ENCODE measurements at places on chromosomes 5 and 9. TPM values are rescaled to one million over a fixed set of nuclear protein-coding genes. Genes with fewer than 3 reads are reported as not detected.
A peak's percentile ranks its signal among the peaks of the same experiment; 100 is the strongest.

Gene CCNJL
- total RNA-seq = 0.08 TPM

DNA sequence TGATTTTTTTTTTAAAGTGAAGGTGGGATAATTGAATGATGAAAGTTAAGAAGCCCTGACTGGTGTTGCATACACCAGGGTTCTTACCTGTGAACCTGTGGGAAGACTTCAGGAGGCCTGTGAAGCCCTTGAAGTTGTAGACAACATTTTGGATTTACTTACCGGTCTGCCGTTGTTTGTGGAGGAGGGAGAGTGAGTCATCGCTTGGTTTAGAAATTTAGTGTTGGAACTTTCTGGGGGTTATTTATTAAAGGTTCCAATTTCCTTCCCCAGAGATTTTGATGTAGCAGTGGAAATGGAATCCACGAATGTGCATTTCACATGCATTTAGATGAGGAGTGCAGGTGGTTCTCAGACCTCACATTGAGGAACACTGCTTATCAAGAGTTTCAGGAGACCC, 49.6 kb downstream of the ARHGAP26 start:
- no peaks in the 10 kb centered on the region for H3K27me3 ChIP-seq
- H3K4me1 ChIP-seq = no peaks in the 10 kb centered on the region
- H3K4me3 ChIP-seq = no peak overlapping the region
- H3K36me3 ChIP-seq = no peaks in the 10 kb centered on the region
- no peak overlapping the region for H3K27ac ChIP-seq

DNA sequence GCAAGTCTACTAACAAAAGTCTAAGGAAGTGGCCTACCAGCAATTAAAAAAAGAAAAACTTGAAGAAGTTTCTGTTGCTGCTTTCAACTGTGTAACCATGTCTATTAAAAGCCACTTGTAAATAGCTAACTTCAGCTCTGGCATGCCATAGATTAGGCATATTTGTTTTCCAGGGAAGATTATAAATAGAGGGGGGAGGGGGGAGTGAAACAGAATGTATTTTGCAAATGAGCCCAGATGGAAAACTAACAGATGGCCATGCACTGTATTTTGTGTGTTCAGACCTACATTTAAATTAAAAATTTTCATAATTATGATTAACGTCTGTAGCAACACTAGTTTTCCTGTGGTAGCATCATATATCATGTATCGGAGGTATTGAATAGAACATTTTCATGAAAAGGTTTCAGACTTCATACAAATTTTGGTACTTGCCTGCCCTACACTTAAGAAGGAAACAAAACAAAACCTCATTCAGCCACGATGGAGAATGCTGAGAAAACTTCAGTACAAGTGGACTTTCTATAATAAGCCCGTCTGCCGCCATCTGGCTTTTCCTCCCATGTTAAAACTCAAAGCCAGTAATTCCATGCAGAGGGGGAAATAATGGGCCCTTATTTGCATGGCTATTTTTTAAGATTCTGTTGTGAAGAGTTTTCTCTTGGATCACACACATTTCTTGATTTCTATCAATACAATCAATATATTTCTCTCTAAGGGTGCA, 220.4 kb upstream of the SMARCA2 start:
- H3K27me3 ChIP-seq = no peaks in the 10 kb centered on the region
- DNase-seq = no peak
- no peaks in the 10 kb centered on the region for H3K4me1 ChIP-seq
- no peak overlapping the region for H3K27ac ChIP-seq
- no peak overlapping the region for H3K4me3 ChIP-seq

Gene RPL12
- total RNA-seq = 2,052 TPM

DNA sequence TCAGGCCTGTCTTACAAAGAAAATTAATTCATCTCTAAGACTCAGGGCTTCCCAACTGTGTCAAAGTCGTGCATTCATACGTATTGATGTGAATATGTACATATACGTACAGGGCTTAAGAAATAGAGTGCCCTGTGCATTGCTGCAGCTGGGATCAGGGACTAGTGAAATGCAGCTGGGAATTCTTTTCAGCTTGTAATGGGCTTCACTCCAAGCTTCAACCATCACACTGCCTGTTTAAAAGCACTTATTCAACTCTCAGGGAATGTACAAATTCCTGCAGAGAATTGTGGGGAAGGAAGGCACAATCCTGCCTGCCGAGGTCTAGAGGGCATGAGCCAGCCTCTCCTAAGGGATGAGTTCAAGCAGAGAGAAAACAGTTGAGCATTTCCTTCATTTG, 59.6 kb upstream of the MAN2A1 start:
- no peak for DNase-seq
- H3K27me3 ChIP-seq = no peaks in the 10 kb centered on the region
- H3K4me1 ChIP-seq = no peaks in the 10 kb centered on the region
- H3K27ac ChIP-seq = no peak overlapping the region
- H3K36me3 ChIP-seq = no peaks in the 10 kb centered on the region

- no peaks in the 10 kb centered on the region for H3K36me3 ChIP-seq
- DNase-seq = no peak
- H3K4me3 ChIP-seq = no peak overlapping the region
- H3K4me1 ChIP-seq = 0 out of 2 replicates have a peak, but pooled peaks cover 10% of the 10 kb centered on the region
- H3K27ac ChIP-seq = no peak overlapping the region
Measured at GRCh38 chr5:83474991-83475390, 3.4 kb downstream of the VCAN start.

DNA sequence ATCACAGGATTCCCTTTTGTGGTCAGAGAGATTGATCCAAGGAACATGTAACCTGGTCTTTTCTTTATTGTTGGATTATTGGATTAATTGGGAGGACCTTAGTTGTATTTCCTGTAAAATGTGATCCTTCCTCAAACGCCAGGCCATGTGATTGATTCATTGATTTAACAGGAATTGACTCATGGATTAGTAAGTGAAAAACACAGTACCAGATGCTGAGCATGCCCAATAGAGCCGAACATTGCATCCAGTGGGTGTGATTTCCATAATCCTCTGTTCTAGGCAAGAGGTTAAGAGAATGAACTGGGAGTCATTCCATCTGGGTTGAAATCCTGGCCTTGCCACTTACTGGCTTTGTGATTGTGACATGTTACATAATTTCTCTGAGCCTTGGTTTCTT, 522.3 kb downstream of the MAT2B start:
- no peak overlapping the region for H3K27ac ChIP-seq
- no peak overlapping the region for H3K4me3 ChIP-seq
- no peaks in the 10 kb centered on the region for H3K4me1 ChIP-seq
- DNase-seq = no peak
- H3K36me3 ChIP-seq = no peaks in the 10 kb centered on the region

- no peaks in the 10 kb centered on the region for H3K27me3 ChIP-seq
- H3K4me1 ChIP-seq = peaks cover 17% of the 10 kb centered on the region
- no peak for DNase-seq
- no peaks in the 10 kb centered on the region for H3K36me3 ChIP-seq
- no peak overlapping the region for H3K4me3 ChIP-seq
- H3K27ac ChIP-seq = no peak overlapping the region
Measured at GRCh38 chr9:123359546-123359945, 3.5 kb downstream of the CRB2 start.

Gene ADGRD2
- total RNA-seq = not detected

DNA sequence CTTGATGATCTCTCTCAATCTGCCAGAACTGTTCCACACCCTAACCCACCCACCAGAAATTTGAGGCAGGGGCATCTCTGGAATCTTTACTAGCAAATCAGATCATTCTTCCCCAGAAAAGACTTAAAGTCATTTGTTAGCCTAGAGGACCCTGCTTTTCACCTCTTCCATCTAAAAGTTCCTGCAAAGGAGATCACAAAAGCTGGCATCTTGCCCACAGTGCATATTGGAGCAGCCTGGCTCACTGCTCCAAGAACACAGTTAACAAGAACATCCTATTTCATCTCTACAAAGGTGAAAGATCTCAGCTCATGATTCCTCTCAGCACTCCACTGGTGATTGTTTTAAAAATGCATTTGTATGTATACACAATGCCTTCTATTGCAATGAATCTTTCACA, 36.3 kb downstream of the GABRP start:
- no peak overlapping the region for H3K4me3 ChIP-seq
- no peaks in the 10 kb centered on the region for H3K27me3 ChIP-seq
- no peak for DNase-seq
- no peak overlapping the region for H3K27ac ChIP-seq
- no peaks in the 10 kb centered on the region for H3K36me3 ChIP-seq
- no peaks in the 10 kb centered on the region for H3K4me1 ChIP-seq

Gene NPR3
- total RNA-seq = not detected

DNA sequence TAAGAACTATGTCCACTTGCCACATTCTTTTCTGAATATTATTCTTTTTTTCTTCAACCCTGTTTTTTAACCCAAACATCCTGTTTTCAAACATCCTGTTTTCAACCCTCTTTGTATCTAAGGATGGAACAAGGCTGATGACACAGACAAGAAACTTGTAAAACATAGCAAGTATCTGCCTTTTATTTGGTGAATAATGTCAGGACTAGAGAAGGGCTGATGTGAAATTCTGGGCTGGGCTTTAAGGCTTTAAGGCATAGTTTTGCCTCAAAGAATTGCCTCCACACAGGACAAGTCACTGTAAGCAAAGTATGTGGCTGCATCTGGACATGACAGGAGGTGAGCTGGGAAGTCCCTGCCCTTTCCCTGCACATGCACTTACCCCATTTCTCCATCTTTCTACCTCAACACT, 42.5 kb upstream of the RIC1 start:
- peak; percentile 88 for DNase-seq
- H3K4me1 ChIP-seq = peaks cover 55% of the 10 kb centered on the region
- no peak overlapping the region for H3K4me3 ChIP-seq
- no peaks in the 10 kb centered on the region for H3K36me3 ChIP-seq
- H3K27ac ChIP-seq = peak overlapping the region; percentile 89

DNA sequence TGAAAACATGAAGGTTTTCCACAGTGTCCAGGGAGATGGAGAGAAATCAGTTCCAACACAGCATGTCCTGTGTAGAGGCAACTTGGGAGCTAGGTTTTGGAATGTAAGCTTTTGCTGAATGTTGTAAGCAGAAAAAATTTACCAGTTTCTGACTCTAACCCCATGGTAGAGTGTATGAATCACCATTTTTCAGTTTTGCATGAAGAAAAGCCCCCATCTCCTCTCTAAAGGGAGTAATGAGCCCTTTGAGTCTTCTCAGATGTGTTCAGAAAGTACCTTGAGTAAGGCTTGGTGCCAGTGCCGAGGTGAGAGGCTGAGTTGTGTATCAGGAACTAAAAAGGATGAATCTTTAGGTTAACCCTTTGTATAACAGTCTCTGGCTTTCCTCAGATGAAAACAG, 96.2 kb downstream of the ADRB2 start:
- peak; percentile 4 for DNase-seq
- no peaks in the 10 kb centered on the region for H3K4me1 ChIP-seq
- H3K27ac ChIP-seq = no peak overlapping the region
- no peak overlapping the region for H3K4me3 ChIP-seq
- no peaks in the 10 kb centered on the region for H3K36me3 ChIP-seq

Gene MAPK9
- 29.9 TPM for total RNA-seq

DNA sequence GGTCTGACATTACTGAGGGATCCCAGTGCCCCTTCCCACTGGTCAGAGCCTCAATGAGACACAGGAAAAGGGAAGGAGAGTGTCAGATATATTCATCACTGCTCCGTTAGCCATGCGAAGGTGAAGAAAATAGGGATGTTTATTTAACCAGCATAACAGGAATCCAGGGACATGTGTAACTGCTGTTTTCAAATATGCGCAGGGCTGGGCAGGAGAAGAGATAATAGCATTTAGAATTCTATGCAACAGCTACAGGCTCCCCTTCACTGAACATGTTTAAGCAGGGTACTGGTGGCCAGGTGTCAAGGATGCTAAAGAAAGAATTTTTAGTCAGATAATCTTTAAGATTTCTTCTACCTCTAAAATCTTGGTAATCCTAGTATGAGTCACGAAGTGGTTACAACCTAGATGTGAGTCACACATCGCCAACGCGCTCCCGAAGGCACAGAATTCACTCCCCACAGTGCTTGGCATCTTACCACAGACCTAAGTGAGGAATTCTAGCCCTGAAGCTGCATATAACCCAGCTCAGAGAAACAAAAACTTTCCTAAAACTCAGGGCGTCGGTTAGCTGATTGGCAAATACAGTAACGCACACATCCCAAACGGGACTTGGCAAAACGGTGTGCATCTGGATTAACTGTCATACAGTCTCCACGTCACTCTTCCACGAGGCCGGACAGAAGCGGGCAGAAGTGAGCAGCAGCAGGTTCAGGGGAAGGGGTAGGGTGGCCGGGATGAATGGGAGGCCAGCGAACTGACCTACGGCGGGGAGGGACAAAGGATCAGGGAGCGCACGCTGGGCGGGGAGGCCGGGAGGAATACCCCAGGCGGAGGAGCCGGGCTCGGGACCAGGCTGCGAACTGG, 1.1 kb downstream of the CTNNAL1 start:
- H3K27me3 ChIP-seq = no peaks in the 10 kb centered on the region
- H3K36me3 ChIP-seq = no peaks in the 10 kb centered on the region
- H3K27ac ChIP-seq = peak overlapping the region; percentile 54
- no peak for DNase-seq

DNA sequence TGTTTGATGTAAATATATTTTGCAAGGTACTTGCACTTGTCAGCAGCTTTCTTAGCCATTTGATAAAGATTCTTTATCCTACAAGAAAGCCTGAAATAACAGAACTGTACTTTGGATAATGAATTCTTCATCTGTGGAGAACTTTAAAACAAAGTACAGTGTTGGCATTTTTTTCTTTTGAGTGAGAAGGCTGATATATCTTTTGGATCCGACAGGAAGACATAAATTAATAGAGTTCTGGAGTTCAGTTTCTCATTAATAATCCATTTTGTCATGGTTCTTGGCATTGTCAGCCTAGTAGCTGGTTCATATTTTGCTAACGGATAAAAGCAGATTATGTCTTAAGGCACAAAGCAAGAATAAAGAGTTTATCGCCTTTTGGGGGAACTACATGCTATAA, 17.0 kb downstream of the PBX3 start:
- no peak for DNase-seq
- no peak overlapping the region for H3K4me3 ChIP-seq
- H3K4me1 ChIP-seq = peaks cover 10% of the 10 kb centered on the region
- H3K27ac ChIP-seq = no peak overlapping the region
- no peaks in the 10 kb centered on the region for H3K27me3 ChIP-seq

GRCh38 chr9:26955921-26956859, at the start of gene IFT74:
TSS of gene IFT74 (plus strand) at chr9:26956412. CDS start at chr9:26961968, 5,556 bp downstream.
- H3K4me3 ChIP-seq = peak within 1 kb of the TSS; percentile 77
- H3K4me1 ChIP-seq = no peaks in the 10 kb centered on the region
- DNase-seq = peak; percentile 76
- H3K27ac ChIP-seq = peak within 1 kb of the TSS; percentile 83
- no peaks in the 10 kb centered on the region for H3K36me3 ChIP-seq
- H3K27me3 ChIP-seq = no peaks in the 10 kb centered on the region

GRCh38 chr5:145947581-145947980, 11.2 kb downstream of the SH3RF2 start:
- H3K36me3 ChIP-seq = no peaks in the 10 kb centered on the region
- H3K4me3 ChIP-seq = no peak overlapping the region
- no peaks in the 10 kb centered on the region for H3K27me3 ChIP-seq
- H3K4me1 ChIP-seq = no peaks in the 10 kb centered on the region

GRCh38 chr5:174667526-174667925, 56.9 kb upstream of the MSX2 start:
- H3K36me3 ChIP-seq = no peaks in the 10 kb centered on the region
- no peaks in the 10 kb centered on the region for H3K4me1 ChIP-seq
- no peak overlapping the region for H3K4me3 ChIP-seq
- H3K27ac ChIP-seq = no peak overlapping the region
- DNase-seq = no peak
- no peaks in the 10 kb centered on the region for H3K27me3 ChIP-seq

Gene NR5A1
- total RNA-seq = 0.18 TPM

Gene NR2F1
- total RNA-seq = 0.32 TPM

Measured in GM12878 (cell line).